ENCODE measurements at places on chromosomes 5 and 9.

DNA sequence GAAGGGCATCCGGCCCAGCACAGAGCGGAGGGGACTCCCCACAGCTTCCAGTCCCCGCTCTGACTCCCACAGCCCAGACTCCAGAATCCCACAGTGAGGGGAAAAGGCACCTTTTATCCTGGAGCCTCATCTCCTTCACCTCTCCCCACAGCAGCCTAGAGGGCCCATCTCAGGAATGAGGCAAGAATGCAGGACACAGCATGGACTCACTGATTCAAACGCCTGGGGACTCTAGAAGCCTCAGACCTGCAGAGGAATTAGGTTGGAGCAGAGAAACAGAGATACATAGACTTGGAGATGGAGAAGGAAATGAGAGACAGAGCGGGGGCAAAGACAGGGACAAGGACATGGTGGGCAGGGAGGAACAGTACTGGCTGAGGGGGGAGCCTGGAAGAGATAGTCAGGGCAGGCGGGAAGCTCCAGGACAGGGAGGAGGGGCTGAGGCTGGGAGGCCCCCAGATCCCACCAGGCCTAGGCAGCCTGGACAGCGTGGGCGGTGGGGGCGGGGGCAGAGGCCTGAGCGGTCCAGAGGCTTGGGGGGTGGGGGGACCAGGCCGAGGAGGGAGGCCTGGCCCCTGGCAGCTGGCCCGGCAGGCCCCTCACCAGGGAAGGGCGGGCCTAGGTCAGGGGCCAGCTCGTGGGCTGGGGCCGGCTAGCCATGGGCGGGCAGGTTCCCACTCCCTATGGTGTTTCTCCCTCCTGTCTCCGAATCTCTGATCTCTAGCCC is 15.8 kb downstream of the CNTFR start:
- no peak for DNase-seq

DNA sequence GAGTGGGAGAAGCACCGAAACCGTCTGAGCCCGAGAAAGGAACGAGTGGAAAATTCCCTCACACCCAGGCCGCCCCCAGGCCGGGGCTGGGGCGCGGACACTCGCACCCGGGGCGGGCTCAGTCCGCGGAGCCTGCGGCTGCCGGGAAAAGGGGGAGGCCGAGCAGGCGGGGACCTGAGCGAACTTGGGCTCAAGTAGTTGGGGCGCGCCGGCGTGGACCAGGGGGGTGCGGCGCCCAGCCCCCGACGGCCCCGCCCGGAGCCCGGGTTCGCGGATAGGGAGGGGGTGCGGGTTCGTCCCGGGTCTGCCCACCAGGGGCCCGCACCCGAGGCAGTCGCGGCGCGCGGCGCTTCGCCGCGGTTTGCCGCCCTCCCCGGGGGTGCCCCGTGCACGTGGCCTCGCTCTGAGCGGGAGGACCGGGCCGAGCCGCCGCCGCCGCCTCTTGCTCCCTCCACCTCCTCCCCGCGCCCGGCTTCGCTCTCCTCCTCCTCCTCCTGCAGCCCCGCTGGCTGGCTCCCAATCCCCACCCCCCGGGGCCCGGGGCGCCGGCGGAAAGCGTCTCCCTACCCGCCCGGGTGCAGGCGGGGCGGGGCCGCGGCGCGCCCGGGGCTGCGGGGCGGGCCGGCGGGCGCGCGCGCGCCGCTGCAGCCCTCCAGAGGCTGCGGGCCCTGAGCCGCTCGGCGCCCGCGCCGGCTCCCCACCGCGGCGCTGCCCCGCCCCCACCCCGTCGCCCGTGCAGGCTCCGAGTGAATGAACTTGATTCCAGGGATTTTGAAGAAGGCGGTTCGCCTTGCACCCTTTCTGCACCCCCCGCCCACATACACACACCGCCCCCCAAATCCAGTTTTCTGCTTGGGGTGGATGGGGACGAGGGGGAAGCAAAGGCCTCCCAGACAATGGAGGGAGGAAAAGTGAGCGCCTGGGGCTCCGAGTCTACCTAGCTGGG is 1.3 kb upstream of the NFIB start:
- DNase-seq: no peak

DNA sequence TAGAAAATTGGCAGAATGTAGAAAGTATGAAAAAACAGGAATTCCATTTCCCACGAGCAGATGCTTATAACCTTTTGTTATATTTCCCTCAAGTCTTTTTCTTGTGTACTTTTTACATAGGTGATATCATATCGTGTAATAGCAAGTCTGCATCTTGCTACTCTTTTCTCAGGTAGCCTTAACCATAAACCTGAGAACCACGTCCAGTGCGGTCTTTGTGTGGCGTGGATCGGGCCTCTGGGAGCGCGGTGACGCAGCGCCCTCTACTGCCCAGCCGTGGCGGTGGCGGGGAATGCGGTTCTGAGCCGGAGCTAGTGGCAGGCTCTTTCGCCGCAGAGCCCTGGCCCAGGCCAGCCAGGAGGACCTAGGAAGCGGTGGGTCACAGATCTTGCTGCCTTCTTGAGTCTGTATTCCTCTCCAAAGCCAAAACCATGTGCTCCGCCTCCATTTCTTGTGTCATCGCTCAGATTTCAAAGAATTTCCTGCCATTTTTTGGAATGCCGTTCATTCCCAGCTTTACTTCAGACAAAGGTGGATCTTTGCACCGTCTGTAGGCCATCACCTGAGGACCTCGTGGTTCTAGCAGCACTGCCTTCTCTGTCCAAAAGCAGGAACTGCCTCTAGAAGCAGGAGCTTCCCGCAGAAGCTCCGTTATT is 71.9 kb downstream of the MVB12B start:
- peak; percentile 52 for DNase-seq

DNA sequence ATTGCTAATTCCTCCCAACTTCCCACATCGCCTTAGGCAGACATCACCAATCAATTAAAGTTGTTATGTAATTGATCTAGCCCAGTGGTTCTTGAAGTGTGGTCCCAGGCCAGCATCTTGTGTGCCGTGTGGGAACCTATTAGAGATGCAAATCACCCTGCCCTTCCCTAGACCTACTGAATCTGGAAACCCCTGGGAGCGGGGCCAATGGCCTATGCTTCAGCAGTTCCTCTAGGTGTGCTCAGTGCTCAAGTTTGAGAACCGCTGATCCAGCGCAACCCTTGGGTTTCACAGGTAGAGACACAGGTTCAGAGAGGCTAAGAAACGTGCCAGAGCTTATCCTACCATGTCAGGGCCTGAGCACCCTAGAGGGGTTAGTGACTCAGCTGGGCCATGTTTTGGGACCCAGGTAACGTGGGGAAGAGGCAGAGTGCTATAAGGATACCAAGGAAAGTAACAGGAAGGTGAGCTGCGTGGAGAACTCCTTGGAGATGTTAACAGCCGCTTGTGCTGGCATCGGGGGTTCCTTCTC is 4.4 kb downstream of the SLC34A1 start:
- no peak for DNase-seq

- DNase-seq: no peak
Observed at GRCh38 chr9:134500931-134501760, 140.5 kb upstream of the COL5A1 start.

DNA sequence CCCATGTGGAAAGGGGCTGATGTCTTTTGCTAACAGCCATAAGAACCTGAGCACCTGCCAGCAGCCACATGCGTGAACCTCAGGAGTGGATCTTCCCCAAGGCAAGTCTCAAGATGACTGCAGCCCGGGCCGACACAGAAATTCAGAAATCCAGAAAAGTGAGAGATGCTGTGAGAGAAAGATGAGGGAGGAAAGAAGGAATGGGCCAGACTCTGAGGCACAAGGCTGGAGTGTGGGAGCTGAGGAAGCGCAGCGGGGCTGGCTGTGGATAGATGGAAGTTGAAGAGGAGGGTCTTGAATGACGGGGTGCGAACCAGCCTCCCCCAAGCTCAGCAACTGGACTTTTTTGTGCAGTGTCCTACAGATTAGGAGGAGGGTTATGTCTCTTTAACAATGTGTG is 337.8 kb downstream of the GADD45G start:
- no peak for DNase-seq

DNA sequence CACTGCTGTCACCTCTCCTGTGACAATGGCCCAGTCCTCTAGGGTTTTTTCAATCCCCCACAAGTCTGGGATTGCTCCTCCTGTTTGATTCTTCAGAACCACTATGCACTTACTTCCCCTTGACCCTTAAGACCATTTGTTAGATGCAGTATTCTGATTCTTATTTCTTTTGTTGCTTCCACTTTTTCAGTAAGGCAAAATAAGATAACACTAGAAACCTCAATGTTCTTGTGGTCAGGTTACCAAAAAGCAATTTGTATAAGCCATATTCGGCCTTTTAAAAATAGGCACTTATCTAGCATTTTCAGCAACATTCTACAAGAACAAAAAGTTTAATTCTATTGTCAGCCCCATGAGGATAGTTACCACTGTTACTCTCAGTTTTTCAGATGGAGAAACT is 220.0 kb downstream of the KDM4C start:
- no peak for DNase-seq

Measured in activated CD8-positive, alpha-beta memory T cell treated with anti-CD3 and anti-CD28 coated beads for 48 hours (primary cell).